ENCODE measurements at places on chromosomes 1 and 21.

DNA sequence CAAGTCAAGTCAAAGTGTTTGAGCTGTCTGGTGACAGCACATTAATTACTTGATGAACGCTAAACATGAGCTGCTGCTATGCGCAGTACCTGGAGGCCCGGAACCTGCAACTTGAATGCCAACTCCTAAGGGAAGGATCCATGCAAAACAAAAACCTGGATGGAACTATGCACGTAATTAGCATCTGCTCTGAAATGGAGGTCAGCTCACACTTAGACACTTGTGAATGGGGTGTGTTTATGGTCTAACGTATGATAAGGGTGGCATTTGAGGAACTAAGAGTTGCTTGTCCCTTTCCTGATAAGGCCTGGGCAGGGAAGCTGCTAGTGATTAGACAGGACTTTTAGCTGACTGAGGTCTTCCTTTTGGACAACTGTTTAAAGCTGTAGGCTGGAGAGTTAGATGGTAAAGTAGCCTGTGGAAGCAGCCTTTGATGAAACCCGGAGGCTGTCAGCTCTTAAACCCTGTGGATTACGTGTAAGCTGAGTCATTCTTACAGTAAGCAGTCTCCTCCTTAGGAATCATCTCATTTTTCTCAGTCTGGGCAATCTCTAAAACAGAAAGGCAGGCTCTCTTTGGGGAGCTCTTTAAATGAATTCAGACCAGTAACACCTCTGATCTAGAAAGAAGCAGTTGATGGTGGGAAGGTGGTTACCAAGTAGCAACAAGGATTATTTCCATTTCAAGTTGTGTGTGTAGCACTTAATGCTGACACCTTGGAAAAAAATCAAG lies 6.8 kb downstream of the TENT5C start:
- DNase-seq: no peak

DNA sequence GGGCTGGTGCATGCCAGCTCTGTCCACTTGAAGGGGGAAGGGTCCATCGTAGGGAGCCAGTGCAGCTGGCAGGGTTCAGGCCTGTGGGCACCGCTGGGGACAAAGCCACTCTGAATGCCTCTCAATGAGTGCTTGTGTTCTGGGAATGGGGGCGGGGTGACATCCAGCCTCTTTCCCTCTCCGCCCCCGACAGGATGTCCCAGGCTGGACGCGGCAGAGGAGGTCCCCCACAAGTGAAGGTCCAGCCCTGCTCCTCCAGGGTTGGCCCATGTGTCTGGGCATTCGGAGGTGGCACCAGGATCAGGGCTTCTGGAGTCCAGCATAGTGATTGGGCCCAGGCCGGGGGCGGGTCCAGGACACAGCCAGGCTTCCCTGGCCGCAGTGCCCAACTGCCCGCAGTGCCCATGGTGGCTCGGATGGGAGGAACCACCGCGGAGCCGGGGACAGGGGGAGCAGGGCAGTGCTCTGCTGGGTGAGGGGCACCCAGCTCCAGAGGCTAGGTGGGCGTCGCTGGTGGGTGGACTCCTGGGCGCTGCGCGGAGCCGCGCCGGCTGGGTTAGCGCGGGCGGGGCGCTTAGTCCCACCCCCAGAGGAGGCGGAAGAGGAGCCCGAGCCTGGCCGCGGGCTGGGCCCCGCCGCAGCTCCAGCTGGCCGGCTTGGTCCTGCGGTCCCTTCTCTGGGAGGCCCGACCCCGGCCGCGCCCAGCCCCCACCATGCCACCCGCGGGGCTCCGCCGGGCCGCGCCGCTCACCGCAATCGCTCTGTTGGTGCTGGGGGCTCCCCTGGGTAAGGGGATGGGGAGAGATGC lies at the start of gene SHISA4:
Gene SHISA4, plus strand, starts transcription at position 617 of the 808 bp plus-strand sequence. Its CDS starts 97 bp downstream, at position 714.
- DNase-seq: no peak

DNA sequence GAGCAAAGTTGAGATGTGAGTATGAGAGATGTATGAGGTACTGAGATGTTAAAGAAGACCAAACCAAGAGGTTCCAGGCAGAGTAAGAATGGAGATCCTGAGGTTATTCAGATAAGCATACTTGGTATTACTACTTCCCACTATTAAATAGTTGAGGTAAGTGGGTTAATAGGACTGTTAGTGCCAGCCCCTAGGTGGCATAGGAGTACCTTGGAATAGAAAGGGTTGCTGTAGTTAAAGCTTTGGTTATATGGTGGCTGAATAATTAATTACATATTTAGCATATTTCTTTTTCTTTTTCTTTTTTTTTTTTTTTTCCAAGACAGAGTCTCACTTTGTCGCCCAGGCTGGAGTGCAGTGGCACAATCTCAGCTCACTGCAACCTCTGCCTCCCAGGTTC lies 397.9 kb upstream of the TMPRSS15 start:
- DNase-seq: no peak

- DNase-seq: no peak
These were observed 1260.7 kb downstream of the PLA2G4A start for GRCh38 chr1:188089461-188089860.

- no peak for DNase-seq
These were observed 109.2 kb downstream of the TTLL7 start for GRCh38 chr1:83889707-83890106.

DNA sequence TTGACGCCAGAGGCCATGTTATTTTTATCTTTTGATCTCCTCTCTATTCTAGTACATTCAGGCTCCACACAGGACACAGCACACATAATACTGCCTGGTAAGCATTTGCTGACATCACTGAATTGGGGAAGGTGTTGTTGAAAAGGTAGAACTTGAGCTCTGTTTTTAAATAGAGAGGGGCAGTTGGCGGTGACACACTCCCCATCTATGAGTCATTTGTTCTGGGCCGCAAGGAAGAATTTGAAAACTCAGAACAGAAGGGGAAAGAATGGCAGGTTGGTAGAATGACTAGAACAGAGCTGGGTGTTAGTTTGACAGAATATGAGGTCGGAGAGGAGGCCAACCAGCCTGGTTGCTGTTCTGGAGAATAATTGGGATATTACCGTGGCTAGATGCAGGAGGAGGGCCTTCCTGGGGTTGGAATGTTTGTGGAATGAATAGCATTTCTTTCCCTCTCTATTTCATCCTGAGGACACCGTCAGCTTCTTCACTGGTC lies 52.1 kb upstream of the ERRFI1 start:
- DNase-seq: no peak

DNA sequence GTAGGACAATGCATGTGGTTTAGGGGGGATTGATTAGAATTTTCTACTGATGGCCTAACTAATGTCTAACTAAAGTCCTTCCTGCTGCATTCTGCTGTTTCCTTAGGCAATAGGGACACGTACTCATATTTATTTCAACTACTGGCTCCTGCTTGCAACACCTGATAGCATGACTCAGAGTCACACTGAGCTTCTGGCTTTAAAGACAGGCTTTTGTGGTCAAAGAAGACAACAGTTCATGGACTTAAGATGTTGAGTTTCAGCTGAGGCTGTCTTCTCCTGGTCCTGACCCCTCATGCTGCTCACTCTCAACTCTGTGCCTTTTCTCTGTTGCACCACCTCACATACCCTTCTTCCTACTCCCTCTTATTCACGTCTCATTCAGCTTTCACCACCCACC lies 29.1 kb upstream of the TRABD2B start:
- DNase-seq: no peak

DNA sequence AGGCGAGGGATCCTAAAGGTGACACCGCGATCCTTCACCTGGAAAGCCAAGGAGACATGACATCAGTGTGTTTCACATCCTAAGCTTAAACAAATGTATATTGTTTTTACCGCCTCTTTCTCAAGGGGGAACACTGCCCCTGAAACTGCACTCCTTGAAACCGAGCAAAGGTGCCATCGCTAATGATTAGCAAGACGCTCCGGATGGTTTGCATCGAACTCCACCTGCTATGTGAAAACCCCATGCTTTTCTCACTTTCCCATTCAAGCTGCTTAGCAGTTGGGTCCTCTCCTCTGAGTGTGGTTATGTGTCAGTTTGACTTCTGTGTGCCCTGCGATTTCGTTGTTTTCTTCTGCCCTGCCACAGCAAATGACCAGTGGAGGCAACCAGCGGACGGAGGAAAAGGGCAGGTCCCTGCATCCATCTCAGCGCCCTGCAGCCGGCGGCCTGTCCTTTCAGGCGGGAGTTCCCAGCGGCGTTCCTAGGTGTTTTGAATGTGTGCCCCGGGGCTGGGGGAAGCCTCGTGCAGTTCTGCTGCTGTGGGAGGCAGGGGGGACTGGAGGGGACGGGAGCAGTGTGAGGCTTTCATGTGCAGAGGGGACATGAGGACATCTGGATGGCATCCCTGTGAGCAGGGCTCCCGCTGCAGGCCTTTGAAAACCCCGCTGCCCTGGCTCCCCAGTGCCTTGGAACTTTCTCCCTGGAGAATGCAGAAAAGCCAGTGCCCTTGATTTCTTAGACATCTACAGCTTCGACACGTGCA lies 16.1 kb downstream of the ZBTB18 start:
- DNase-seq: no peak

- DNase-seq: no peak
These were observed 15.0 kb downstream of the CAMSAP2 start for GRCh38 chr1:200753650-200754198.

GRCh38 chr1:156832434-156832833 lies 15.8 kb upstream of the SH2D2A start:
- no peak for DNase-seq

- no peak for DNase-seq
These were observed 3.9 kb upstream of the ZSCAN20 start for GRCh38 chr1:33468531-33468930.

DNA sequence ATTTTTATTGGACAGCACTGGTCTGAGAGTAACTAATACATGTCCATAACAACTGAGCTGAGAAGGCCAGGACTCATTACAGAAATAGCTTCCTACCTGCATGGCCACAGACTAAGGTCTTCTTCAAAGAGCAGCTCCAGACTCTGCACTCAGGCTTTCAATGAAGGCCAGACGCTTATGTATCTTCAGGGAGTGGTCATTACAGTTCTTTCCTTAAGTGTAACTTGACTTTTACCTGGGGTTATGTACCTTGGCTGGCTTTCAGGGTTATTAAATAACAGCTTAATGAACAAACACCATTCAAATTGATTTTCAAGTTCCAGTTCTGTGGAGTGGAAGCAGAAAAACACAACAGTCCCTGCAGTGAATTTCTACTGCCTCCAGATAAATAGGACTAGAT lies 23.8 kb upstream of the SLC22A15 start:
- no peak for DNase-seq

DNA sequence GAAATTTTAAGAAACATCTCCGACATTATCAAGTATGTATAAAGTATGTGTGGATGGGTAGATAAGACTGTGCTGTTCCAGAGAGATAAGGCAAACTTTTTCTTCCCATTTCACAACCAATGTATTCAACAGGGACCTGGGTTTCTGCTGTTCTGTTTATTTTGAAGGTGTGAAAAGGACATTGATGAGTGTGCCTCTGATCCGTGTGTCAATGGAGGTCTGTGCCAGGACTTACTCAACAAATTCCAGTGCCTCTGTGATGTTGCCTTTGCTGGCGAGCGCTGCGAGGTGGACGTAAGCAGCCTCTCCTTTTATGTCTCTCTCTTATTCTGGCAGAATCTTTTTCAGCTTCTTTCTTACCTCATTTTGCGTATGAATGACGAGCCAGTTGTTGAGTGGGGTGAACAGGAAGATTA lies 174.0 kb downstream of the CRB1 start:
- no peak for DNase-seq

DNA sequence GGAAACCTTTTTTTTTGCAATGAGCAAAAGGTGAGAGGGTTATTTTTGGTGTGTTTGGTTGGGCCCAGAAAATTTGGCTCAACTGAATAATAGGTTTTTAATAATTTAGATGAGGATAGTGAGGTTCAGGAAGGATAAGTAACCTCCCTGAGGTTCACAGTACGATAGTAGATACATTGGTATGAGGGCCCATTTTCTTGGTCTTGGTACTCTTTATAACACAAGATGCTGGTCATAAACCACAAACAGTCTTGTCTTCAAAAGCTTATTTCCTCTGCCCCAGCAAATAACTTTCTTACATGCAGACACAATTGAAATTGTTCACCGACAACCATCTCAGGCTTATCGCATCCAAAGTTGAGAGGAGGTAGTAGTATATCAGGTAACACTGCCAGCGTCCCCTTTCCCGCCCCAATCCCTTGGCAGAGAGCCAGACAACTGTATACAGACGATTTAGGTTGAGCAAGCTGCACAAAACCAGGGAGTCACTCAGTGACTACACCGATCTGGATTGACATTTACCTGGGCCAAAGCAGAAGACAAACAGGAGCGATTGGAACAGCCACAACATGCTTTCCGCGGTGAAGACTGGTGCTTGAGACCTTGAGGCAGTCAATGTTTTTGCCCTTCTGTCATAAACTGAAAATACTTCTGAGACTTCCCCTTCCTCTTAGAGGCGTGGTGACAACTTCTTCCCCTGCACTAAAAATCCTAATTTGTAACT lies at the start of gene SLAMF6:
Gene SLAMF6, minus strand, starts transcription at position 634 of the 724 bp plus-strand sequence. Its CDS starts 63 bp downstream, at position 571.
- peak; percentile 36 for DNase-seq

- no peak for DNase-seq
These were observed 146.3 kb downstream of the NRIP1 start for GRCh38 chr21:14918527-14918926.

- no peak for DNase-seq
These were observed 21.8 kb downstream of the MIS18A start for GRCh38 chr21:32256873-32257620.

DNA sequence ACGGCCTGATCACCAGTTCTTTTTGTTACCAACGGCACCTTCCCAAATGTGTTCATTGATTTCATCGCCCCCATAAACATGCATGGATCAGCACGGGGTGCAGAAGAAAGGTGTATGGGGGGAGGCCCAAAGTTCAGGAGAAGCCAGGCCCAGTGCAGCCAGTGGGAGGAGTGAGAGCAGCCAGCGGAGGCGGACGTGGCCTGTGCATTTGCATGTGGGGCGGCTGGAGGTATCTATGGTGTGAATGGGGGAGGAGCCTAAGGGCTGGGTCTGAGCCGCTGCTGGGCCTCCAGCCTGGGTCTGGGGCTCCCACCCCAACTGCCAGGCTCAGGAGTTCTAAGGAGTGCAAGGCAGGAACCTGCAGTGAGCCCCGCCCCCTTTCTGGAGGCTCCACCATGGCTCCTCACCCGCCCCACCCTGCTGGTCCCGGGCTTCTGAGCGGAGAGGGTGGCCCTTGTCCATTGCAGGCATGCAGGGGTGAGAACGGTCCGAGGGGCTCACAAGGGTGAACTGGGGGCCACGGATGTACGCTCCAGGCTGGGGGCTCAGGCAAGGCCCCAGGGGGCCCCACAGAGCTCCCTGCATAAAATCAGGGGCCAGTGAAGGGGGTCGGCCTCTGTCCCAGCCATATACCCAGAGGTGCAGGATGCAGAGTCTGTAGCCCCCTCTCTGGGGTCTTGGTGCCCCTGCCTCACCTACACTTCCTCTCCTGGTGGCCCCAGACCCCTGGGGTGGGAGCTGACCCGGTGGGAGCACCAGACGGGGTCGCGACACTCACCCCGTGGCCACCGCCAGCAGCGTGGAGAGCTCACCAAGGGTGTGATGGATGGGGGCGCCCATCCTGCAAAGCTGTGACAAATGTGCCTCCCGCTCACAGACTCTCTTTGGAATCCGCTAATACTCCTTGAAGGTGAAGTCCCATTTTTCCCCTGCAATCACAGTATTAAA lies 31.3 kb upstream of the TTC34 start:
- DNase-seq: no peak

GRCh38 chr1:207027206-207027777 lies 5.3 kb downstream of the C1orf116 start:
- no peak for DNase-seq

- DNase-seq: no peak
These were observed 31.4 kb downstream of the FMO1 start for GRCh38 chr1:171279678-171280077.

GRCh38 chr1:153985941-153986761 lies at the start of gene RAB13:
Gene RAB13 (minus strand): TSS chr1:153986339. CDS start chr1:153986236, 103 bp downstream.
- no peak for DNase-seq

All from effector memory CD8-positive, alpha-beta T cell (primary cell).